ENCODE measurements at places on chromosomes 1 and 21.
A peak's percentile ranks its signal among the peaks of the same experiment; 100 is the strongest.

DNA sequence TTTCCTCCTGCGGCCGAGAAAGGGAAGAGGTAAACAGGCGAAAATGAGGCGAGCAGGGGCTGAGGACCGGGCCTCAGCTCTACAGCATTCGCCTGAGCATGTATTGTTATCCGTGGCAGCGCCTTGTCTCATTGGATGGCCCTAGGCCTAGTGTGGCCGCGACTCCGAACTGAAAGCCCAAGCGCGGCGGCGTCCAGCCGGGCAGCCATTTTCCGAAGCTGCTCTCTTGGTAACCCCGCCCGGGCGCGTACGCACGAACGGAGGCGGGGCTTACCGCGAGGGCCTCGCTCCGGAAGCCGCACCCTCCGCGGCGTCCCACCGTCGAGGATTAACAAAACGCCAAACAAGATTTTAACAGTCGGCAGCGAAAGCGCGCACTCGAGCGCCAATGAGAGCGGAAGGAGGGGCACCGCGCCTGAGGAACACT, 797 bp upstream of the USP1 start:
- H3K27ac ChIP-seq = peak overlapping the region; percentile 99
- H3K36me3 ChIP-seq = peaks cover 27% of the 10 kb centered on the region
- DNase-seq = no peak
- H3K4me3 ChIP-seq = peak overlapping the region; percentile 82

DNA sequence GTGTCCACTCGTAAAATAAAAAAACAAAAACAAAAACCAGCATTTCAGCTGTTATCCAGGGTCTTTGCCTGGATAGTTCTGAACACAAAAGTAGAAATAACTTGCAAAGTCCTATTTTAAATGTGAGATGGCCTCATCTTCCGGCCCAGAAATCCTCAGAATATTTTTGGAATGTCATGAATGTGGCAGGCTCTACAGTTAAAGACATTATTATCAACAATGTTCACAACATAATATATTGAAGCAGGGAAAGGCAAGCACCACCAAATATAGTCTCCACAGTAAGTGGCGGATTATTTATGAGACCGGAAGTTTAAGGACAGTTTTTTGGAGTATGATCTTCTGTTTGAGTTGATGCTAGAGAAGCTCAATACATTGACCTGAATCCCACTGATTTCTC, 1.2 kb upstream of the C1orf198 start:
- no peak for DNase-seq
- peak overlapping the region; percentile 84 for H3K4me3 ChIP-seq
- peaks cover 16% of the 10 kb centered on the region for H3K27me3 ChIP-seq
- H3K27ac ChIP-seq = no peak overlapping the region

- no peak overlapping the region for H3K27ac ChIP-seq
- H3K4me1 ChIP-seq = no peaks in the 10 kb centered on the region
- no peak overlapping the region for H3K4me3 ChIP-seq
- no peak for DNase-seq
- peaks cover 7% of the 10 kb centered on the region for H3K36me3 ChIP-seq
Observed at GRCh38 chr1:20981915-20982314, 194.8 kb downstream of the EIF4G3 start.

GRCh38 chr1:3774276-3774945, 1.9 kb downstream of the SMIM1 start:
- no peaks in the 10 kb centered on the region for H3K27me3 ChIP-seq
- no peak overlapping the region for H3K27ac ChIP-seq
- peaks cover 12% of the 10 kb centered on the region for H3K4me1 ChIP-seq
- H3K4me3 ChIP-seq = no peak overlapping the region
- no peak for DNase-seq
- no peaks in the 10 kb centered on the region for H3K36me3 ChIP-seq

DNA sequence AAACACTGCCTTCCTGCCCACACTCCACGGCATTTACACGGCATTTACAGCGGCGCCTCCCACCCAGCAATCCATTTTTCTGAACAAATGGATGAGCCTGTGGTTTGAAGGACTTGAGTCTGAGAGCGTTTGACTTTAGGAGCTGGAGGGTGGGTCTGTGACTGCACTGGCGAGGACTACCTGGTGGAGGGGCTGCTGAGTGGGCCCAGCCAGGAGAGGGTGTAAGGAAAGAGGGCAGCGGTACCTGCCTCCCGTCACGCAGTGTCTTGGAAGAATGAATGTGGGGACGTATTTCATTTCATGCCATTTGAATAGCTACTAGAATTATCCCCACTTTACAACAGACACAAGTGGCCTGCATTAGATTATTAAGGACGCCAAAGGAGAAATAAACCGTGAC, 62.9 kb downstream of the B3GALT5 start:
- no peaks in the 10 kb centered on the region for H3K4me1 ChIP-seq
- peaks cover 14% of the 10 kb centered on the region for H3K27me3 ChIP-seq
- no peak overlapping the region for H3K27ac ChIP-seq
- DNase-seq = no peak

- H3K27ac ChIP-seq = no peak overlapping the region
- H3K4me3 ChIP-seq = no peak overlapping the region
- peaks cover 4% of the 10 kb centered on the region for H3K4me1 ChIP-seq
- H3K36me3 ChIP-seq = no peaks in the 10 kb centered on the region
Observed at GRCh38 chr21:45302082-45303061, 14.7 kb upstream of the POFUT2 start.

DNA sequence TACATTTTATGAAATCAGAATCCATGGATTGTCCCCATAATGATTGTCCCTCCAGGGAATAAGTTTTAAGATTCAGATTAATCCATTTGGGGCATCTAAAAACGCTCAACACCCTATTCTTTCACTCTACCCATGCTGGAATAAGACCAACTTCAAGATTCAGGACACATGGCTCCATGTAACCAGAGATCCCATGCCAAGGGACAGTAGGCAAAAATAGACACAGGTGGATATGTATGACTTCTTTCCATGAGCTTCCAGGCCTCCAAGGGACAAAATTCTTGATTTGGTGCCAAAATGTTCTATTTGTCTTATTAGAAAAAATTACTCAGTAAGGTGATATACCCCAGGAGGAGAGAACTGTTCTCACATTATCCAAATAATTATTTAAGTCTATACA, 178.8 kb downstream of the NRIP1 start:
- no peak overlapping the region for H3K27ac ChIP-seq
- no peaks in the 10 kb centered on the region for H3K4me1 ChIP-seq
- H3K36me3 ChIP-seq = no peaks in the 10 kb centered on the region
- no peak for DNase-seq

- no peak overlapping the region for H3K4me3 ChIP-seq
- no peaks in the 10 kb centered on the region for H3K4me1 ChIP-seq
- DNase-seq = peak; percentile 24
- peaks cover 8% of the 10 kb centered on the region for H3K27me3 ChIP-seq
- H3K27ac ChIP-seq = no peak overlapping the region
Observed at GRCh38 chr1:83931658-83932253, 67.2 kb downstream of the TTLL7 start.

DNA sequence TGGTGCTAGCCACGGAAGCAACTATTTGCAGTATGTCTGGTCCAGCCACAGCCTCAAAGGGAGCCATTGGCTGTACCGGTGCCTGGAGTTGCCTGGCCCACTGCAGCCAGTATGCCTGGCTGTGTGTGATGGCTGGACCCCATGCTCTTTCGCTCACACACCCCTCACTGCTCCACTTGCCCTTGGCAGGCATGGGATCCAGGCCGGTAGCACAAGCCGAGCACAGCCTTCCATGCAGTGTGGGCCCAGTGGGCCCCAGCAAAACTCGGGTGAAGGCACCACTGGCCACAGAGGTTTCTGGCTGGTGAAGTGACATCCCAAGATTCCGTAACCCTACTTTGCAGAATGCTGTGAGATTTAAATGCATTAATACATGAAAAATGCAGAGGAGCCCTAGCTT, 665.8 kb downstream of the PLPP3 start:
- no peaks in the 10 kb centered on the region for H3K36me3 ChIP-seq
- H3K27ac ChIP-seq = no peak overlapping the region
- H3K27me3 ChIP-seq = no peaks in the 10 kb centered on the region
- no peak for DNase-seq

DNA sequence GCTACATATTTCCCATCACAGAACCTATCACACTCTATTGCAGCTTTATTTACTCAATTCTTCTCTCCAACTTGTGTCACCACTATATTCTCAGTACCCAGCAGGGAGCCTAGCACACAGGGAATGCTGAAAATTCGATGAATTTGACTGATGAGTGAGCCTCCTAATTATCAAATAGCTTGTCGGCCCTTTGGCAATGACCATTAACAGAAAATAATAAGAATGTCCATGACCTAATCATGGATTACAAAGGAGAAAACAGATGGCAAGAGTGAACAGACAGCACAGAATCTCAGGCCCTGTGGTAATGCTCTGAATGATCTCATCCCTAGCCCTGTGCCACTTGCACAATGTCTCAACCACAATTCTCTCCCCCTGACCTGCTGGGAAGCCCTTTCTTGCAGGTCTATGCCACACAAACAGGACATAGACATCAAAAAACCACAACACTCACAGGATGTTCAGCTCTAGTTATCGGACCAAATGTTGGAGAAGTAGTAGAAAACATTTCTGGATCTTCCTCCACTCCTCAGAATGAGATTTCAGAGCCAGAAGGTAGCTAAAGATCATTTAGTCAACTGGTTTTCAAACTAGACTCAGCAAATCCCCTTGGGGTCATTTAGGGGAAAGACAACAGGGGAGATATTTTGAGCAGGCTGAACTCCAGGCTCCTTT, 68.4 kb downstream of the LUZP1 start:
- peaks cover 46% of the 10 kb centered on the region for H3K4me1 ChIP-seq
- peaks cover 5% of the 10 kb centered on the region for H3K36me3 ChIP-seq
- peak overlapping the region; percentile 70 for H3K27ac ChIP-seq
- H3K27me3 ChIP-seq = no peaks in the 10 kb centered on the region

Measured in activated naive CD4-positive, alpha-beta T cell treated with anti-CD3 and anti-CD28 coated beads for 36 hours (primary cell).